Memory B cell (primary cell): ENCODE measurements at places on chromosomes 12 and 14.

DNA sequence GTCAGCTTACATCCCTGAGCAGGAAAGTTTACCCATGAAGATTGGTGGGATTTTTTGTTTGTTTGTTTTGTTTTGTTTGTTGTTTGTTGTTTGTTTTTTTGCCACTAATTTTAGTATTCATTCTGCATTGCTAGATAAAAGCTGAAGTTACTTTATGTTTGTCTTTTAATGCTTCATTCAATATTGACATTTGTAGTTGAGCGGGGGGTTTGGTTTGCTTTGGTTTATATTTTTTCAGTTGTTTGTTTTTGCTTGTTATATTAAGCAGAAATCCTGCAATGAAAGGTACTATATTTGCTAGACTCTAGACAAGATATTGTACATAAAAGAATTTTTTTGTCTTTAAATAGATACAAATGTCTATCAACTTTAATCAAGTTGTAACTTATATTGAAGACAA lies 37.6 kb downstream of the CD9 start:
- no peak for DNase-seq
- H3K4me1 ChIP-seq: no peaks in the 10 kb centered on the region
- peaks cover 17% of the 10 kb centered on the region for H3K36me3 ChIP-seq
- H3K4me3 ChIP-seq: no peak overlapping the region

DNA sequence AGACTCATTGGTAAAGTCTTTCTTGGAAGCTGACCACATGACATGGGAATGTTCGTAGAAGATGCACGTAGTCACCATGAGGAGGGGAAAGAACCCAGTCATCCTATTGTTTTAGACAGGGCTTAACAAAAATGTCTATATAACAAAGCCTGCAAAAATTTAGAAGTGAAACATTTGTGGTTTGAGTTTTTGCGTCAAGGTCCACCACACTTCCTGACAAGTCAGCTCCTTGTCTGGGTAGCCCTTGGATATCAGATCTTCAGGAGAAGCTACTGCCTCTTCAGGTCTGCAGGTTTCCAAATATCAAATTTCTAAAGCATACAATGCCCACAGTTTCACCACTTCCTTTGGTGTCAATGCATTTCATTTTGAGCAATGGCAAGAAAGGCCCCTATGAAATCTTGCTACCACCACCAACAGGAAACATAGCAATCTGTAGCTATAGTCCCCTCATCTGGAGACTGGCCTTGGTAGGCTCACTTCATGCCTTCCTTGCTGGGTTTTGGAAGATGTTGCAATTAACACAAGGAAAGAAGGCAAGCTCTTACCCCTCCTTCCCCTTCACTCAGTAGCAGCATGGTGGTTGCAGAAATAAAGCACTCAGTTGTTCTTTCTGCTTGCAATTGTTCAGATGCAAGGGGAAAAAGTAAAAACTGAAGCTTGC lies 235.2 kb downstream of the PCNX1 start:
- no peak overlapping the region for H3K27ac ChIP-seq
- H3K4me3 ChIP-seq: no peak overlapping the region
- no peaks in the 10 kb centered on the region for H3K36me3 ChIP-seq
- H3K4me1 ChIP-seq: peaks cover 16% of the 10 kb centered on the region
- DNase-seq: no peak
- H3K27me3 ChIP-seq: peaks cover 1% of the 10 kb centered on the region

DNA sequence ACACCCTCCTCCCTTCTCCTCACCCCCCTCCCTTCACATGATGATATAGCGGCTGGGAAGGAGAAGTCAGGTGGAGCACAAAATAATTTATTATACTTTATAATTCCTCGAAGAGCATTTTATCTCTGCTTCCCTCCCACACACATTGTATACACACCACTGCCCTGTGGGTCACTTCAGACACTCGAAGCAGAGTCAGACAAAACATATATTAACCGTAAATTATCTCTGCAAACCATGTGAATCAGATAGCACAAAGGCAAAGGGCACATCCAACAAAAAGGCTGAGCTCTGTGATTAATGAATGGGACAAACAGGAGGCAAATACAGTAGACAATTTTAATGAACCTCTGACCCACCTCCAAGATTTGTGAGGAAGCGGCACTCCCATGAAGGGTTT lies 450.7 kb downstream of the GALC start:
- H3K36me3 ChIP-seq: no peaks in the 10 kb centered on the region
- no peaks in the 10 kb centered on the region for H3K27me3 ChIP-seq
- no peak overlapping the region for H3K4me3 ChIP-seq
- H3K27ac ChIP-seq: no peak overlapping the region

GRCh38 chr12:130320536-130320935 lies 17.2 kb upstream of the PIWIL1 start:
- no peaks in the 10 kb centered on the region for H3K36me3 ChIP-seq
- no peak overlapping the region for H3K27ac ChIP-seq
- no peak for DNase-seq
- no peak overlapping the region for H3K4me3 ChIP-seq

DNA sequence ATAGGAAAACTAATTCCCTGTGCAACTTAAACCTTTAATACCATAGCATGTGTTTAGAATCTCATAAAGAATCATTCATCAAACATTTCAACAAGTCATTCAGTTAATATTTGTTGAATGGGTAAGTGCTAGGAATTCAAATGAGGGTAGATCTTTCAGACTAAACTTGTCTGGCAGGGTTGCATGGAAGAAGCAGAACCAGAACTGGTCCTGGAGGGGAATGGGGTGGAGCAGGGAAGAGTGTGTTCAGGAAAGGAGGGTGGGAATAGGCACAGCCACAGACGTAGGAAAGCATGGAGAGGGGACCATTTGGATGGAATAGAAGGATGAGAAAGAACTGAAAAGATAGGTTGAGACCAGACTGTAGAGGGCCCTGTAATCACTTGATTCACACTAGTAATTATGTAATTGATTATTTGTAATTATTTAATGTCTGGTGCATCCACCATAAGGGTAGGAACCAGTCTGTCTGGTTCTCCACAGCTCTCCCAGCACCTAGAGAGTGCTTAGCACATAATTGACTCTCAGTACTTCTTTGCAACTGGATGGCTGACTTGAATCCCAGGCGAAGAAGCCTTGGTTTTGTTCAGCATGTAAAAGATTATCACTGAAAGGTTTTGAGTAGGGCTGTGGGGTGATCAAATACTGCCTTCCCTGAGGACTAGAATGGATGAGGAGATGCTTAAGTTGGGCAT lies 3.0 kb upstream of the MAP3K9 start:
- H3K27me3 ChIP-seq: no peaks in the 10 kb centered on the region
- no peaks in the 10 kb centered on the region for H3K36me3 ChIP-seq
- H3K27ac ChIP-seq: no peak overlapping the region
- H3K4me3 ChIP-seq: no peak overlapping the region
- DNase-seq: no peak

DNA sequence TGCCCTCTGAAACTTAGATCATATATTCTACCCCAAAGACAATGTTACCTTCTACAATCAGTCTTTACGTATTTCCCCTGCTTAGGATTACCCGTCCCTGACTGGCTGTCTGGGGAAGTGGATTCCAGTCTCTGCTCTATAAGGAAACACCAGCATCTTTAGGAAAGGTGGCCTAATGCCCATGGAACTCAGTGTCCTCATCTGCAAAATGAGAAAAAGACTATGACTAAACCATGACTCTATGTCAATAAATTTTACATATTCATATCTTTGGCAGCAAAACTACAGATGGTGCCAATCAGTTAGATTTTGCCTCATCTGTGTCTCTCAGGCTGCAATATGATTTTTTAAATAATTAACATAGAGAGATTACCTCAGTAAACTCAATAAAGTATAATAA lies 133.8 kb downstream of the ITPR2 start:
- peaks cover 4% of the 10 kb centered on the region for H3K4me1 ChIP-seq
- no peaks in the 10 kb centered on the region for H3K27me3 ChIP-seq
- DNase-seq: no peak
- no peak overlapping the region for H3K4me3 ChIP-seq
- H3K27ac ChIP-seq: no peak overlapping the region
- peaks cover 34% of the 10 kb centered on the region for H3K36me3 ChIP-seq

DNA sequence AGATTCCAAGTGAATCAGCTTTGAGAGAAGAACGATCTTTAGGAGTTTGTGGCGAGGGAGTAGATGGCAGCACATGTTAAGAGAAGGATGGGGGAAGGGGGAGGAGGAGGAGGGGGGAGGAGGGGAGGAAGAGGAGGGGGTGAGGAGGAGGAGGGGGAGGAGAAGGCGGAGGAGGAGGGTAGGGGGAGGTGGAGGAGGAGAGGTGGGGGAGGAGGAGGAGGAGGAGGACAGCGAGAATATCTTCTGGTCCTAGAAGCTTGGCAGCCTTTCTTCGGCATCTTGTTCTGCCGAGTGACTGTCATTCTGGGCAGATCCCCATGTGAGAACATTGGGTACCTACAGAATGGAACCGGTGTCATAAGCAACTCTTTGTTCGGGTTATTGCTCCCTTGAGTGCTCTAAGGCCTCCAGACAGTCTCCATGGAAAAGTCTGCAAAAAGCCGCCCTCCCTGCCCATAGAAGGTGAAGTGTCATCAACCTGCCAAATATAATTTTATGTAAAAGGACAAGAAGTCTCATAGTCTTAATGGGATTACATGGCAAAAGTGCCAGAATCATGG lies 6.9 kb downstream of the RFC5 start:
- H3K27ac ChIP-seq: no peak overlapping the region
- no peak overlapping the region for H3K4me3 ChIP-seq
- no peaks in the 10 kb centered on the region for H3K27me3 ChIP-seq
- no peaks in the 10 kb centered on the region for H3K4me1 ChIP-seq
